ENCODE measurements at places on chromosomes 12 and 14.

DNA sequence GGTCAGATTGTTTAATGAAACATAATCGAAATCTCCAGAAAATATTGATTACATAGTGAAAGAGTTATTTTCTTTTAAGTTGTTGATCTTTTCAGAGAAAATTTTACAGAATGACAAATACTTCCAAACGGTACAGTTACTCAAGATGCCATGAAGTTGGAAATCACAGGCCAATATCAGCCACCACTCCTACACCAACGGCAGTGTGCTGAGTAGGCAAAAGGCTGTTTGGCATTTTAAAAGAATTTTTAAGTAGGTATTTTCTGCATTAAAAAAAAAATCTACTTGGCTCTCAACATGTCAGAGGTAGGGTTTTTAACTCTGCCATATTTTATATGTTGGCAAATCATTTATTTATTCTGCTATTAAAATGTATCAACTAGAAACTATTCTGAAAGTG is 21.7 kb downstream of the SLC38A4 start:
- no peak for DNase-seq

DNA sequence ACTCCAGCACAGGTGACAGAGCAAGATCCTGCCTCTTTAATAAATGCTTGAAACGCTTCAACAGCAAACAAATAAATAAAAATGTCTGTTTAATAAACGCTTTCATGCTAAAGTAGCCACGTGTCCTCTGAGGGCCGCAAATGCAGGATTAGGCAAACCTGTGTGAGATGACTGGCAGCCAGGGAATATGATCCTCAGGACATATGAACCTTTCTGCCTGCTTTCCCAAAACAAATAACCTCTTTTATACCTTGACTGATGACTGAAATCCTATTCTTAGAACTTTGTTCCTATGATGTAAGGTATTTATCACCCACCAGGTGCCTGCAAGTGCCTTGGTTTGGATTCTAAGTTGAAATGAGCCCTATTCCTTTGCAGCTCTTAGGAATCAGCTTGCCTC is 14.5 kb upstream of the FLVCR2 start:
- DNase-seq, result no peak

DNA sequence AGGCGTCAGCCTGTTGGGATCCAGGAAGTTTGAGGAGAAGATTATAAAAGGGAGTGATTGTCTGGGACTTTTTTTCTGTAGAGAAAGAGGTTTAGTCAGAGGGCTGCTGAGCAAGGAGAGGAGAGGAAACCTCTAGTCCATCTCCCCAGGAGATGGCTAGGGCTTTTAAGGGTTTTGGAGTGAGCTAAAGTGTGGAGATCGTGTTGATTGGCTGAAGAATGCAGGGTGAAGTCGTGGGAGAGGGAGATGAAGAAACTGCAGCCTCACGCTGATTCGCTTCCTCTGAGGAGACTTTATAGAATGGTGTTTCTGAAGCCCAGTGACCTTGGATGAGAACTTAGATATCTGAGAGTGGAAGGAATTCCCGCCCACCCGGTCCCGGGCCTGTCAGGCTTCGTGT is 193.7 kb upstream of the PWP1 start:
- no peak for DNase-seq

- DNase-seq, result no peak
Measured at GRCh38 chr12:92927436-92928281, 1.4 kb downstream of the EEA1 start.

GRCh38 chr12:30953951-30954751 is 27.6 kb downstream of the TSPAN11 start:
- DNase-seq, result no peak

GRCh38 chr14:99133636-99134515 is 138.1 kb downstream of the BCL11B start:
- no peak for DNase-seq

GRCh38 chr12:14188744-14189143 is 176.7 kb upstream of the ATF7IP start:
- no peak for DNase-seq

DNA sequence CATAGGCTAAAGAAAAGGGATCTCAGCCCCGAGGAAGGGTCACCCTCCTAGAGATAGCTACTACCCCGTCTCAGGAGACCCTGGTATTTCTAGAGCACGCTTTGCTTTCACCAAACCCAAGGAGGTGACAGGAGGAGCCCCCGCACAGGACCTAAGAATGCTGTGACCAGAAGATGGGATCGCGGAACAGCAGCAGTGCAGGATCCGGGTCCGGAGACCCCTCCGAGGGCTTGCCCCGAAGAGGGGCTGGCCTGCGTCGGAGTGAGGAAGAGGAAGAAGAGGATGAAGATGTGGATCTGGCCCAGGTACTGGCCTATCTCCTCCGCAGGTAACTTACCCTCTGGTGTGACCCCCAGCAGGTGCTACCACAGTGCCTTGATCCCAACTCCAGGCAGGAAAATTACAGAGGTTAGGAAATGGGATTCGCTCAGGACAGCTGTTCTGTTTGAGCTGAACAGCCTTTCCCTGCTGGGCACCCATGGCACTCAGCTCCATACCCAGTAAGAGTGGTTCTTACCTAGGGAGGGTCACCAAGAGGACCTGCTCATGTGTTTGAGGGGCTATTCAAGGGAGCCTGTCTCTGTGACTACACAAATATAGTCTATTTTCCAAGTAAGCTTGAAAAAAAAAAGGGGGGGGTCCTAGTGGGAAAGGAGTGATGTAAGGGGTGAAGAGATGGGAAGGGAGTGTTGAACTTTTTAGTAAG is 826 bp upstream of the NRL start:
- DNase-seq, result no peak

GRCh38 chr14:23078692-23079116 is 16.2 kb downstream of the ACIN1 start:
- DNase-seq, result no peak

DNA sequence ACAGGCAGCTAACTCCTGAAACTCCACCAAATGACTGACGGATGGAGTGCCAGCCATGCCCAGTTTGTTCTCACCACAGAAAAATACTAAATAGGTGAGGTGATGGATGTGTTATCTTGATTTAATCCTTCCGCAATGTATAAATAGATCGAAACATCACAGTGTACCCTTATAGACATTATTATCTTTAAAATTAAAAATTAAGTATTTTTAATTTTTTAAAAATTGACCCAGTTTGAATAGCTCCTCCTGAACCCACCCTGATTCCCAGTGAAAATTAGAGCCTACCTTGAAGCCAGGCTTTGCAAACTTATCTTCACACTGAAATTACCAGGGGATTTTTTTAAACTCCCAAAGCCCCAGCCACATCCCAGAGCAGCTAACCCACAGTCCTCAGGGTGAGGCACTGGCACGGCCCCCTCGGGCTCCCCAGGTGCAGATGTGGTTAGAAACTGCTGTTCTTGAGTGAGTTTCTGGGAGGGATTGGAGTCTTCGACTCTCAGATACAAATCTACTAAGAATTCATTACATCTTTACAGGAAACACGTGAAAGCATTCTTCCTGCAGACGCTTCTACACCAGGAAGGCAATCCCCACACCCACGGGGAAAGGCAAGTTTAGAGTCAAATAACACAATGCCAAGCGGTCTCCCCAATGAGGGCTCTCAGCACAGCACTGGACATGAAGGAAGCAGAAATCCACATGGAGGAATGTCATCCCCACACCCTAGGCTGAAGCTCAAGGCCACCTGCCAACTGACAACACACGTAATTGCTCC is 126.4 kb downstream of the RIMBP2 start:
- no peak for DNase-seq

All from activated CD4-positive, alpha-beta T cell treated with anti-CD3 and anti-CD28 coated beads for 36 hours (primary cell).